ENCODE measurements at places on chromosomes 3 and 15.

GRCh38 chr3:88991496-88991895 is 115.9 kb upstream of the EPHA3 start:
- DNase-seq = no peak

GRCh38 chr3:141058996-141059395 is 7.8 kb downstream of the SPSB4 start:
- no peak for DNase-seq

DNA sequence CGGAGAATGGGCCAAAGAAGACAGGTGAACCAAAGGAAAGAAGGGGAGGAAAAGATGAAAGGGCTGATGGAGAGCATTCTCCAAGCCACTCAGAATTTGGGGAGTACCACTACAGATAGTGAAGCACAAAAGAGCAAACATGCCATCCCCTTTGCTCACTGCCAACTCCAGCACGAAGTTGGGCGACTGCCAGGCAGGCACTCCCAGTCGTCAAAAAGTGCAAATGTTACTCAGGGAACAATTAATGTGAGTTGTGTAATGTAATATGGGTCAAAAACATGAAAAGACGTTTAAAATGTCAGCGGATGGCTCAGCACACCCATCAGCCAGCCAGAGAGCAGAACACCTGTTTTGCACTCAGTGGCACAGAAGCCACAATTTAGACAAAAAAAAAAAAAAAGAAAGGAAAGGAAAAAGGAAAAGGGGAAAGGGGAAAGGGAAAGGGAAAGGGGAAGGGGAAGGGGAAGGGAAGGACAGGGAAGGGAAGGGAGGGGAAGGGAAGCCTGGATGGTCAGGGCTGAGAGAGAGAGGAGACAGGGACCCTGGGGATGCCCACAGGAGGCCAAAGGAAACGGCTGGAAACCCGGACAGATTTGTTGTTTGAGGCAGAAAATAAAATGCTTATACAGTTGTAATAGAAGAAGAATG is 82.7 kb downstream of the COL8A1 start:
- DNase-seq = no peak

DNA sequence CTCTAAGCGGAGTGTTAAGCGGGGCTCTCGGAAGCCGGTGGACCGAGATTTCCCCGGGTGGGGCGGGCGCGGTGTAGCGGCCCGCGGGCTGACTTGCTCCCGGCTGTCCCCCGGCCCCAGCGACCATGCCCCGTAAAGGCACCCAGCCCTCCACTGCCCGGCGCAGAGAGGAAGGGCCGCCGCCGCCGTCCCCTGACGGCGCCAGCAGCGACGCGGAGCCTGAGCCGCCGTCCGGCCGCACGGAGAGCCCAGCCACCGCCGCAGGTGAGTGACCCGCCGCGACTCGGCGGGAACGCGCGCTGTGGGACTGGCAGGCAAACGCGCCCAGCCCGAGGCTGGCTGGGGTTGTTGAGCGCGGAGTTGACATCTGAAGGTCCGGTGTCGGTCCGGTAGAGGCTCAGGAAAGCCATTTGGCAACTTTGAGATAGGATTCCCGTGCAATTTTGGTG is 1.3 kb downstream of the SMC4 start:
- DNase-seq = no peak

DNA sequence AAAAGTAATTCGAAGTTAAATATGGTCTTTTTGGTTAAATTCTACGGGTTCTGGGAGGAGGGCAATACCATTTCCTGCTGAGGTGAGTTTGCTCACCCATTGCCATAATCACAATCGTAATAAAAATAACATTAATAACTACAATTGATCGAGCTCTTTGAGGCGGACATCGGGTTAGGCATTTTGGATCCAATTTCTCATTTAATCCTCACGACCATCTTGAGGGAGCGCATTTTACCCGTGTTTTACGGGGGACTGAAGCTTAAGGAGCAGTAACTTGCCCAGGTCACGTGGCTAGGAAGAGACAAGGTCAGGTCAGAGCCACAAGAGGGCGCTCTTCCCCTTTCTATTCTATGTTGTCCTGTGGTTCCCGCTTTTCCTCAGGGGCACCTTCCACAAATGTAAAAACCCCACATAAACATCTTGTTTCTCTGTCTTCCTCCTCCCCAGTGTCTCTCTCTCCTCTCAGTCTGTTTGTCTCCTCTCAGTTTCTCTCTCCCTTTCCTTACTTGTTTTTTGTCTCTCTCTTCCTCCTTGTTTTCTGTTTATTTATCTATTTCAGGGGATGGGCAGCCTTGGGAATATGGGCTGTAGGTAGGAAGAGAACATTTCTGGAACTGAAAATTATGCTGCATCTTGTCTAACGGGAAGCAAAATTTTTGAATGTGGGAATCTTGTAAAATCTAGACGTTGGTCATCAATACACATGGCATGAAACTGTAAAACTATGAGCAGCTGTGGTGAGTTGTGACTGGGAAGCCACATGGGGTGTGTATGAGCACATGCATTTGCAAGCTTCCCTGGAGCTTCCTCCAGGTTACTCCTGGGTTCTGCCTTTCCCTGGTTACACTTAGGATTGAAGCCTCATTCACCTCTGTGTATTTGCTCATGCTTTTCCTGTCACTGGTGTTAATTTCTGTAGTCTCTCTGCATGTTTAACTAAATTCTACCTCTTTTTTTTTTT is 71.0 kb downstream of the SQOR start:
- peak; percentile 66 for DNase-seq

All from AG04450 (cell line).